Brain pericyte (primary cell): ENCODE measurements at places on chromosomes 13 and 19.

GRCh38 chr19:273393-273792 lies 17.8 kb downstream of the PLPP2 start:
- DNase-seq: no peak

DNA sequence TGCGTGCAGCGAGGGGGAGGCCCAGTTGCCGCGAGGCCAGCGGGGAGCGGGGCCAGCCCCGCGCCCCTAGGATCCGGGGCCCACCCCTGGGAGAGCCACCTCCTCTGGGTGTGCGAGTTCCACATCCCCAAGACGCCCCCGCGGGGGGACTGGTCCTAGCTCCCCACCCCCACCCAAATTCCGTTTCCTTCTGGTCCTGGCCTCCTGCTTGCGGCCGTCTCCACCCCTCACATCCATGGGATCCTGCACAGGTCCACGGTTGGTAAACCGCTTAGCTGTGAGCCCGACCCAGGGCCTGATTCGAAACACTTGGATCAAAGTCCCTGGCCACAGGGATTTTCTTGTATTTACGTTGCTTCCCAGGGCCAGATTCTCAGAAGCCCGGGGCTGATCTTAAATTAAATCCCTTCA lies 324 bp upstream of the FBXO17 start:
- DNase-seq: no peak

- peak; percentile 13 for DNase-seq
These were observed 30.2 kb upstream of the EVI5L start for GRCh38 chr19:7799640-7800355.

GRCh38 chr13:96898646-96899254 lies 95.5 kb downstream of the OXGR1 start:
- no peak for DNase-seq
